Stimulated activated CD8-positive, alpha-beta memory T cell treated with anti-CD3 and anti-CD28 coated beads, Interleukin-12 subunit alpha, Interleukin-12 subunit beta, amount 100 ng/mL, for 1 hour (primary cell): ENCODE measurements at places on chromosomes 7 and 10.

DNA sequence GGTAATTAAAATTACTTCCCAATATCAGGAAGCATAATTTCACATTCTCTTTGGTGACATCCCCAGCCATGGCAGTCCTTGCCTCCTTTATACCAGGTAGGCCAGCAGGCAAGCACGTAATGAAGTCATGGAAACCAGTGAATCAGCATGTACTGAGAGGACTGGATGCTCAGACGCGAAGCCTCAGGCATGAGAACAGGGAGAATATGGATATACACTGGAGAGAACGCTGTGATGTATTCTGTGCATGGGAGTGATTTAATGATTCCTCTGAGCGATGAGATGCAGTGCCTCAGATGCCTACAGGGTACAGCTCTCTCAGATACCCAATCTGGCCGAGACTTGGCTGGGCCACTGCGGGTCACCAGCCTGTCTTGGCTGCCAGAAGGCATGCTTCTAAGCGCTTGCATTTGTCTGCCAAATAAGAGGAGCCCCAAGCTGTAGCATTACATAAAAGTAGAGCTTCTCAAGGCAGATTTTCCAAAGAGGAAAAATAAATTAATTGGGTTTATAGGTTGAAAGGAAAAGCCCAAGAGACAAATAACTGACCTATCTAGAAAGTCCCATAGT lies 238.1 kb downstream of the RELN start:
- no peak for DNase-seq

DNA sequence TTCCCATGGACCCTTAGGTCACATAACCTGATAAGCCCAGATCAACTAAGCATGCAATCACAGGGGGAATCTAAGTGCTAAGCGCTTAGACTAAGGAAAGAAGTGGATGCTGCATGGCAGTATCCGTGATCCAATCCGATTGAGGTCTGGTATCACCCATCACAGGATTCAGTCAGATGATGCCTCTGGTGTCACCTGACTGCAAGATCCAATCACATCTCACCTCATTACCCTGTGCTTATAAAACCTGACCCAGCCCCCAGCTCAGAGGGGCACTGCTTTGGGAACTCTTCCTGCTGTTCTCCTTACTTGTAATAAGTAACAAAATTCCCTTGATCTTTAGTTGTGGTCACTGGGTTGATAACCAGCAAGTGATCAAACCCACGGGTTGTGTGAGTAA lies 84.7 kb upstream of the TMEM168 start:
- DNase-seq: no peak

DNA sequence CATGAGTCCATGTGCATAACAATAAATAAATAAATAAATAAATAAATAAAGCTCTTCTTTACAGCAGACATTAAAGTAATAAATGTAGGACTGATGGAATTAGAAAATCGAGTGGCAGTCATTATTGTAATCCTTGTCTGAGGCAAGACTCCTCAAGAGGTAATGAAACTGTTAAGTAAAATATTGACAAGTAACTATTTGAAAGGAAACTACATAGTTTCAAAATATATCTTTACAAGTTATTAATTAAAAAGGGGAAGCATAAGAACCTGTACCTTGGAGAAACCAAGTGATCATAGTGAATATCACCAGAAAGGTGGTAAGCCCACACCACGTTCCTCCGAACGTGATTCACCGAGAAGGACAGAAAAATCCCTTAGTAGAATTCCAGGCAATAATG lies 285.6 kb upstream of the SORCS1 start:
- no peak for DNase-seq

GRCh38 chr10:62046522-62047227 lies 145.2 kb downstream of the ARID5B start:
- no peak for DNase-seq

GRCh38 chr7:36441344-36442022 lies 51.8 kb downstream of the ANLN start:
- DNase-seq: no peak

DNA sequence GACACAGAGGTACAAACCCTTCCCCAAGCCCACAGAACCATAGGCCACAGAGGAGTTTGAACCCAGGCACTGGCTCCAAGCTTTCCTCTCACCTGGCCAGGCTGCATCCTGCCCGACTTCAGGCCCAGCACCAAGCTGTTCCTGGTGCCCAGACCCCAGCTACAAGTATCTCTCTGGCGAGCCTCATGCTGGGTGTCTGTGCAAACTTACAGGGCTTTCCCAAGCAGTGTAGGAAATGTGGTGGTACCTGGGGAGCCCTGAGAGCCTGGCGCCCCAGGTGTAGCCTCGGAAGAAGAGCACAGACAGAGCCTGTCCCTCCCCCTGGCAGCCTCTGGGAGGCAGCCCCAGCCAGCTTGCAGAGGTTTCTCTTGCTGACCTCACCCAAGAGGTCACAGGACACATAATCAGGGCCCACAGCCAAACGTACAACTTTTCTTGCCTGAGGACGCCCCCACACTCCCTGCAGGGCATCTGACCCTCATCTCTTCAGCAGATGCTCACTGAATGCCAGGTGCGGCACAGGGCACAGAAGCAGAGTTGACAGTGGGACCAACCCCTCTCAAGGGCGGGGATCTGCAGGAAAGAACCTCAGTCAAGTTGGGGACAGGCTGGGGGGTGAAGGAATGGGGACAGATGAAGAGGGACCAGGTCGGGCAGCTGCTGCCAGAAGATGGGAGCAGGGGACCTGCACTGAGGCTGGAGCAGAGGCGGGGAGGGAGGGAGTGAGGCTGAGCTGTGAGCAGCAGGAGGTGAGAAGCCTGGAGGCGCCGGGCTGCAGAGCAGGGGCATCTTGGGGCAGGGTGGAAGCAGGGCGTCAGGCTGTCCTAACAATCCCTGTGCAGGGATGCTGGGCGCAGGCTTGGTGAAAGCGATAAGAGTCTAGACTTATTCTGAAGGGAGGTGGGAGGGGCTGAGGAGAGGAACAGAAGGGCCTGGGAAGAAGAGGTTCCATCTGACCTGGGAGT lies 16.3 kb upstream of the MYL7 start:
- DNase-seq: no peak

GRCh38 chr7:108592646-108593201 lies 23.1 kb downstream of the DNAJB9 start:
- DNase-seq: no peak

DNA sequence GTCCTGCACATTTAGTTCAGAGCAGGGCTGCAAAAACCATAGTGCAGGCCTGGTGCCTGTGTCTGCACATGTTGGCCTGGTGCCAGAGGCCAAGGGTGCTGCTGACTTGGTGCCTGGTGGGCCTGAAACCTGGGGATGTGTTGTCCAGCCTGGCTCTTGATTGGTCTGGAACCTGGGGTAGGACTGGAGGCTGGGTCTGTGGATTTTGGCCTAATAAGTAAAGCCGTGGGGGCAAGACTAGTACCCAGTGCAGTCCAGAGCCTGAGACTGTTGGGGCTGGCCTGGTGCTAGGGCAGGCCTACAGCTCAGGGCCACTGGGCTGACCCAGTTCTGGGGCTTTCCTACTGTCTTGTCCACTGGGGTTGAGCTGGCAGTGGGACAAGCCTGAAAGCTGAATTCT lies 817.9 kb downstream of the DNAJB9 start:
- no peak for DNase-seq

DNA sequence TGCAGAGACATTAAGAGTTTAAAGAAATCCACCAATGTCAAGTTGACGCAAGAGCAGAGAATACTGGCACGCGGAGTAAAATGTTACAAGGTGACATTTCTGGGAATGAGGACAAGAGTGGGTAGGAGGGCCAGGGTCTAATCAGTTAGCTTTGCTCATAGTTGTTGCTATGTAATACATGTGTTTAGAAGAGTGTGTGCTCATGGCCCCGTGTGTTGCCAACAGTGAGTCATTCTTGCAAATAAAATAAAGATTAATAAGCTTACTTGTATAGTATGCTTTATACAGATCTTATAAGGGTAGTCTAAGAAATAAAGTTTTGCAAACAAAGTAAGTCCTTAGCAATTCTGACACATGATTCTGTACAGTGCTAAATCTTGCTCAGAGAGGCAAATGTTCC lies 64.5 kb downstream of the DNMBP start:
- no peak for DNase-seq

GRCh38 chr10:129032372-129033313 lies 434.4 kb upstream of the MGMT start:
- no peak for DNase-seq
